ENCODE measurements at places on chromosomes 6 and 20.

DNA sequence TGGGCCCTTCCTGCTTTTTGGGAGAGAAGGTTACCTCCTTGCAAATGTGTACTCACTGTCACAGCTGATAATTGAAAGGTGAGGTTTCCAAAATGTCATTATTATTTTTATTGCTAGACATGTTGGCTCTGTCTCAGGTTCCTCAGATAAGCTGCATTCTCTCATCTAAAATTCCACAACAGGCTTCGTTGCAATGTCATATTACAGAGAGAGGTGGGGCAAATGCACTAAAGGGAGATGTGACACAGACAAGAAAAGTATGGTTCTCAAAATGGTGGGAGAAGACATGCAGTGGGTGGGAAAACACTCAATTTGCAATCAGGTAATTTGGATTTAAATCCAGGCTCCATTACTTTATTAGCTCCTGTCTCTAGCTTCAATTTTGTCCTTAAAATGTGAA is 256.4 kb upstream of the POU3F2 start:
- no peak for DNase-seq

DNA sequence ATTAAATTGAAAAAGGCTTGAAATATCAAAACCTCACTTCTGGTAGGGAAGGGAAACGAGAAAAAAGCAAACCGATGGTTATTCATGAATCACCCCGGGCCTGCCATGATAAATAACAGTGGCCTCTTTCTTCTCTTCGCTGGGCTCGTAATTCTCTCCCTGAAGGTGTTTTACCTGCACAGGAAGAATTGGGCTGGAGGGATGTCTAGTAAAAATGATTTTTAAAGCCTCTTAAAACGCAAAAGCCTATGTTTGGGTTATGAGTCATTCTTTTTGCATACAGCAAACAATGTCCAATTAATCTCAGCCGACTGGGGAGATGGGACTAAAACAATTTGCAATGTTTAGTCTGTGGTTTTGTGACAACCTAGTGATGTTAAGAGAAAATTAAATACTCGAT is 16.8 kb downstream of the LINC00237 start:
- no peak for DNase-seq

GRCh38 chr6:68728159-68728979 is 93.3 kb downstream of the ADGRB3 start:
- DNase-seq, result no peak

GRCh38 chr6:502761-503160 is 111.2 kb downstream of the IRF4 start:
- no peak for DNase-seq

- DNase-seq, result no peak
These were observed 24.3 kb upstream of the ADGRF1 start for GRCh38 chr6:47066418-47066817.

- no peak for DNase-seq
These were observed 98.5 kb downstream of the GJA10 start for GRCh38 chr6:89992818-89993217.

DNA sequence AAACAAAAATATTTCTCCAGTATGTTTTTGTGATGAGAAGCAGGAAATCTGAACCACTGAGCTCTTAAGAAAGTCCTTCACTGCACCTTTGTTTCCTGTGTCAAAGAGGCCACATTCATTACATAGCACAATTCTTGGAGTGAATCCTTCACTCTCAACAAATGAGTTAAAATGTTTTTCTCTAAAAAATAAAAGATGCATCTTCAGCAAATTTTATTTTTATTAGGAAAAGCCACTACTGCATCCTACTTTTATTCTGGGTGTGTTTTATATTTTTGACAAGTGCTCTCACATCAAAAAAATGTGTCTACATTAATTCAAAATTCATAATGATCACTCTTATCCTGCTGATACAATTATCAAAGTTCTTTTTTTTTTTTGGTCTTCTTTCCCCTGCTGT is 76.3 kb downstream of the PLCB4 start:
- DNase-seq, result no peak

DNA sequence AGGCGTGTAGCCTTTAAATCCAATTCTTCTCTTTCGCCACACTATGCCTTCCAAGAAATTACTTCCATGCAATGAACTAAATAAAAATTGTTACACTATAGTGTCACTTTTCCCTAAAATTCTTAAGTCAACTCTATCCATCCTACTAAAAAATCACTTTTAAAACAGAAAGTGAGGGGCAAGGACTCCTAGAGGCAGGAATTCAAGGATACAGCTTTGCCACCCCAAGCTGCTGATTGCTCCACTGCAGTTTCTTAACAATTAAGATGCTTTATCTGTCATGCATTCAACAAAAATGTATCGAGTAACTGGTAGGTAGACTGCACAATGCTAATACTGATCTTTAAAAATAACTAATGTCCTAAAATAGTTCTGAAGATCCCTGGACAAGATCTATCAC is 4.3 kb downstream of the MCM9 start:
- no peak for DNase-seq

DNA sequence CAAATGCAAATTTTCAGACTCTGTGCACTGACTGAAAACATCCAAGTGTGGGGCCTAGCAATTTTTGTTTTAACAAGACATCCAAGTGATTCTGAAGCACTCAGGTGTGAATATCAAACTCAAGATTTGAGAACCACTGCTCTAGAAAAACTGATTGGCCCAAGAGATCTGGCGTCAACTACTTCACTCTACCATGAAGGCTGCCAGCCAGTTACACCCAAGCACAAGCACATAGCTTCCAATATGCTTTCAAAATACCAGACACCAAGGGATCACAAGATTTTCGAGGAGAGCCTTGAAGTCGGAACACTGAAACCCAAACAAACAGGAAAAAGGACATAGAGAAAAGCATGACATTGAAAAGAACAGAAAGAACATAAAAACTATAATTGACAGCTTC is 140.2 kb downstream of the PTCHD4 start:
- DNase-seq, result no peak

DNA sequence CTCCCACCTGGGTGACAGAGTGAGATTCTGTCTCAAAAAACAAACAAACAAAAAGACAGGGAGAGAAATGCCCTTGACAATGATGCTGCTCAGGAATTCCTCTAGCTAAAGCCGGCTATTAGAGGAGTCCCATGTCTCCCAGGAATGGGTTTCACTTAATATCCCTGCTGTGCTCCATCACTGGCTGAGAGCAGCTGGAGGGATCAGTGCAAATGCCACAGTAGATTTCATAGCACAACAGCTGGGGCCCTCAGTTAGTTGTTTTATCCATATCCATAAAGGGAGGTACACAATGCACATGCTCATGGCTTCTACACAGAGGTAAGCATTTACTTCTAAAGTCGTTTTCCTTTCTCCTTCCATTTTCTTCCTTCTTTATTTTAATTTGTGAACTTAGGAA is 742.0 kb upstream of the POU3F2 start:
- DNase-seq, result no peak

DNA sequence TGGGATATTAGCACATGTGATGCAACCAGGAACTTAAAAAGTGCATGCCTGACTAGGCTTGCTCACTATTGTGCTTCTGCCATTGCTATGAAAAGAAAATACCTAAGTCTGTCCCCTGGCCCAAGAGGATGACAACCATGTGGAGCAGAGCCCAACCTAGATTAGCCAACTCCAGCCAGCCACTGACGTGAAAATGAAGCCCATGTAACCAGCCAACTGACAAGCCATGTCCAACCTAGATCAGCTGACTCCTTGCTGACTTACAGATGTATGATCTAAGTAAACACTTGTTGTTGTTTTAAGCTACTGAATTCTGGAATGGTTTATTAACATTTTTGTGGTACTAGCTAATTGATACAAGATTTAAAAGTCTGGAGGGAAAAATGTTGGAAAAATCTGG is 47.5 kb downstream of the PIGU start:
- no peak for DNase-seq

Measured in glomerular endothelial cell (primary cell).